ENCODE measurements at places on chromosomes 1 and 21. TPM values are rescaled to one million over a fixed set of nuclear protein-coding genes. Genes with fewer than 3 reads are reported as not detected.

GRCh38 chr1:193355626-193356025, 169.2 kb upstream of the B3GALT2 start:
- no peak for DNase-seq

The MAN1C1 gene
- 0.20 TPM for total RNA-seq

DNA sequence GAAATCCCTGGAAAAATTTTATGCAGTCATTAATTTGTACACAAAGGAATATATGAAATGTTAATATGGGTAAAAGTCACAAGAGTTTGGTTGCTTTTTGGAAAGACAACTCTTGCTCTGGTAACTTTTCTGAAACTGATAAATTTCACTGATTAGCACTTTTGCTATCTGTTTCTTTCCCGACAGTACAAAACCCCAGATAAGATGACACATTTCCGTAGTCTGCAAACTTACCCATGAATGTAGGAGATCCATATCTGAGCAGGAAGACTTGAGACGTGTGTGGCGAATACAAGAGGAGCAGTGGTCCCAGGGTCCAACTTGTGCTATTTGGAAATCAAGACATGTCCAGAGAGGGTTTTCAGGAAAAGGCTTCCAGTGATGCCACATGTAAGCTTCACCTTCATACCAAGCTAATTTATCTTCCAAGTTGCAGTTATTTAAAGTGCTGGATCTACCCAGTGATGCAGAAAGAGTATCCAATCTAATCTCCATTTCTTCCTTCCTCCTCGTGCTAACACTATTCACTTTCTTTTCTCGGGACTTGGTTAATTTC, 35.9 kb upstream of the SAMSN1 start:
- DNase-seq: no peak

DNA sequence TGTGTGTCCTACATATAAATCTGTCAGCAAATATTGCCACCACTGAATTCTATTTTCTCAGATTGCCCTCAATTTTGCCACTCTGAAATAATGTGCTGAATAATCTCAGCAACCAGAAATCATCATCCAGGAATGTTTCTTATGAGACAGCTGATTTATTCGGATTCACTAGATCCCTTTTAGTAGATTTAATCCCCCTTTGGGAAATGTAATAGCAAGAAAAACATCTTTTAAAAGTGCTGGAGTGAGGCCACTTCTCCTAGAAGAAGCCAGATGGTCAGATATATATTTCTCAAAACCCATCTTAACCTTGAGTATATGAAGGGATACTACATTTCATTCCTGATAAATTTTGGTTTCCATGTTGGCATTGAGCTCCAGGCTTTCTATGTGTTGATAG, 327.7 kb downstream of the SMYD3 start:
- no peak for DNase-seq

DNA sequence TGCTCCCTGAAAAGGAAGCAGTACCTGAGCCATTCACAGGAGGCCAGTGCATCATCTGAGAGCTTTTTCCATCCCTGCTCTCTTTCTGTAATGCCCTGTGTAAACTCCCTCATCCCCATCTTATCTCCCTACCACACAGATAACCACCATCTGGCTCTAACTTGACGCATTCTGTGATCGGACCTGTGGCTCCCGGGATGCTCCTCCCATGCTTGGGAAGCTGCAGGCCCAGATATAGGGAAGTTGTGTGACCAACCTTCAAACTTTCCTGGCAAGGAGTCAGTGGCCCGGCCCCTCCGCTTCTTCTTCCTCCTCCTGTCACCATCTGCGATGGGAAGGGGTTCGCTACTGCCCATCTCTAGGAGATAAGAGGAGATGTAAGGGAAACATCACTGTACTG, 21.1 kb downstream of the MKNK1 start:
- DNase-seq: no peak

DNA sequence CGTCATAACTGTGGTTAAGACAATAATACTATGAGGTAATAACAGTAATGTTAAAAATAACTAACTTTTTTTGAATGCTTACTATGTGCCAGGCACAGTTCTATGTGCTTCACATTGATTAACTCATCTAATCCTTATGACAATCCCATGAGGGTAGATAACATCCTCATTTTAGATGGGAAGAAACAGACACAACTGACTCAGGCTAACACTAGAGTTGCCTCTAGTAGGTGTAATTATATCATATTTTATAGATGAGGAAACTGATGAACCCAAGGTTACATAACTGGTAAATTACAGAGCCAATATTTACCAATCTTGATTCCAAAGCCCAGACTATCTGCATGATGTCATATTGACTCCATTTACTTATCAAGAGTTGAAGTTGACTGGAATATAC, 23.5 kb downstream of the SERPINC1 start:
- DNase-seq: no peak

The SLC44A5 gene
- total RNA-seq: 0.69 TPM

The ITLN2 gene
- total RNA-seq: not detected

DNA sequence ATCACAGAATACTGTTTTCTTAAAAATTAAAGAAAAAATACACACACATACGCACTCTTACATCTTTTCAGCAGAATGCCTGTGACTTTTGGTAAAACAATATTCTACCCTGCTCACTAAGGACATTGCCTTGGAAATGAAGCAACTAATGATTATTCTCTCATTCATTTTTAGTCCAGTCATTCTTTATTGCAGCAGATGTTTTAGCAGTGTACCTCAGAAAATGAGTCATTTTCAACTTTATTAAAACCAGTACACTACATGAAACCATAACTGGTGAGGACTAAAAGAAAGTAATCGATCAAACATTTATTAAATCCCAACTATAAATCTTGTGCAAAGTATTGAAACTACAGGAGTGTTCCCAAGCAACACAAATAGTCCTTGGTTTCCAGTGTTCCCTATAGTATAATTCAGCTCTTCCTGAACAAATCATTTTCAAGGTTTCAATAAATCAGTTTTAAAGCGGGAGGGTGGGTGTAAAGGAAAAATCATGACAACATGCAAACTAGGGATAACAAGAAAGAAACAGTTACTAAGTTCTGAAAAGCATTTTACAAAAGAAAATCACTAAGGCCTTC, 114.2 kb downstream of the ADGRL4 start:
- no peak for DNase-seq

The HES5 gene
- not detected for total RNA-seq

The CBR3 gene
- total RNA-seq: 4.7 TPM

GRCh38 chr1:229287267-229287666, 16.4 kb downstream of the RAB4A start:
- no peak for DNase-seq

DNA sequence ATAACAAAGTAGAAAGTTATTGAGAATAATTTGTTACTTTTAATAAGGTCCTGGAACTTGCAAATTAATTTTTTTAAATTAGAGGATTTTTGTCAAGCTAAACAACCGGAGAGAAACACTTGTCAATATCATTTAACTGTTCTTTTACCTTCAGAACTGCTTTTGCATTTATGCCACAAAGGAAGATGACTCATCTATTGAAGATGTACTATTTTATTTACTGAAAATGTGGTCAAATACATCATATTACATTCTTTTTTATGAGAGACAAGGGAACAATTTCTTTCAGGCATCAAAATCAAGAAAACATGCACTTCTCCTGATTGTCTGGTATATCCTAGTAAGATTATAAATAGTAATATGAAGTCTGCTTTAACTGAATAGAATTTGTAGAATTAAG, 558.2 kb upstream of the PRMT6 start:
- no peak for DNase-seq

DNA sequence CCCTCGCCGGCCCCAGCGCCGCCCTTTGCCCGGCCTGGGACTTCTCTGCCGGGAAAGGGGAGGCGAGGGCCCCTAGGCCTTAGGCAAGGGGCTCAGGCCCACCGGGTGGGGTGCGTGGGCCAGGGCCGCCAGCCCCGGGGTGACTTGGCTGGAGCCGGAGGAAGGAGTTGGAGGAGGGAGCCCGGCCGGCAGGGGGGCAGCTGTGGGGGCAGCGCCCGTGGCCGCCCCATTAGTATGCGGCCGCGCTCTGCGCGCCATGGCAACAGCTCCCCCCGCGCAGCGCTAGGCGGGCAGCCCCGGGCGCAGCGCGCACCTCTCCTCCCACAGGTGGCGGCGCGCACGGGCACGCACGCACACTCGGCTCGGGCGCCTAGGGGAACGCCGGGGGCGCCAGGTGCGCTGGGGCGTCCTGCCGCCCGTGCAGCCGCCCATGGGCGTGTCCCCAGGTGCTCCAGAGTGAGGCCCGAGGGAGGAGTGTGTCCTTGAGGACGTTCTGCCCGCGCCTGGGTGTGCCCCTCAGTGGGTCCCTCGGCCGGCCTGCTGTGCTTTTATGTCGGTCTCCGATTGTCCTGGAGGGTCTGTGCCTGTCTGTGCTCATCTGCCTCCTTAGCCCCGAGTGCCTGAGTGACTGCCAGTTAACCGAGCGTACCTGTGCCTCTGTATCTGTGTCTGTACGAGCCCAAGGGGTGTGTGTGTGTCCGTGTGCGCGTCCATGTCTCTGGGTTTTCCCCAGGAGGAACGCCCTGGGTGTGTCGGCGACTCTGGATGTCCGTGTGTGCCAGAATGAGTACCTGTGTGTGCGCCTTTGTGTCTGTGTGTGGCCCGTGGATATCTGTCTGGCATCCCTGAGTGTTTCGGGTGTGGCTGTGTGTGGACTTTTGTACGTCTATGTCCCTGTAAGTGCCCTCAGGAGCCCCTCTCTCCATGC, 38.2 kb upstream of the WASF2 start:
- DNase-seq: peak; percentile 67

GRCh38 chr1:41919764-41920397, 1.2 kb upstream of the HIVEP3 start:
- DNase-seq: no peak

DNA sequence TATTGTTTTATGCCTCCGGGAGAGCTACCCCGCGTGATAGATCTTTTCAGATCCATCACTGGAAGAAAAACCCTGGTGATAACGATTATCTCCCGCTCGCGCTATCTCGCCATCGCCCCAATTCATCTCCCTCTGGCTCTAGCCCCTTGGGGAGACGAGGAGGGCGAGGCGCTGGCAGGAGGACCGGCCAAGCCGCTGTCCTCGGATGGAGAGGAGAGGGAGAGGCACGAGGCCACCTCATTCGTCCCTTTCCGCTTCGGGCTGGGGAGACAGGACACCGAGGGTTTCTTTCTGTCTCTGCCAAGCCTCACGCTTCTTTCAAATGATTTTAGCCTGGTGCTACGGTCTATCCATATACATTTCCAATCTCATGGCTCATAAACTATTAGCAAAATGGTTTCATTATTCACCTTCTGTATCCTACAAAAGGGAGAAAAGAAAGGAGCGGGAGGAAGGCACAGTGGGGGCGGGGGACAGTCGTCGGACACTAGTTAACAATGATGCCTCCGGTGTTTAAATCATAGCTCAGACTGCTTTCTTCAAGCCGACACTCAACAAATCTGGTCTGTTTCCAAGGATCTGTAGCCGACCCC, 415.0 kb upstream of the ESRRG start:
- no peak for DNase-seq

GRCh38 chr1:46171871-46172270, 3.0 kb upstream of the TSPAN1 start:
- no peak for DNase-seq

DNA sequence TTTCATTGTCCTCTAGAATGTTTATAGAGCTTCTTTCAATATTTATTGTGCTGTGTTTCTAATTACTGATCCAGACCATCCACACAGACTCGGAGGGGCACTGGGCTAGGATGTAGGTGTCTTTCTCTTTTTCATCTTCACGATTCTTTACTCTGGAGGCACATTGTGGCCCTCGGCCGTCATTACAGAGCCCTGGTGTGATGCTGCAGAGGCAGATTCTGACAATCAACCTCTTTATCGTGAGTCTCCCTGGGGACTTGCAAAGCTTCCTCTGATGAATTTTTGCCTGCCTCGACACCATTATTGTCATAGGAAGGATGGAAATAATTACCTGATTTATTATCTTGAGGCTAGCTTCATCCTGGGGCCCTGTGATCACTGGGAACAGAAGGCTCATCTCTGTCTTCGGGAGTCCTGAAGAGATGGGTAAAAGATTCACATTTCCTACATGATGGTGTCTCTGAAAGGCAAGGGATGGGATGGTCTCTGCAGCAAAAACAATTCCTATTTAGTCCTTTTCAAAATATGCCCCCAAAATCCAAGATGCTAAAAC, 89.4 kb downstream of the SEC16B start:
- no peak for DNase-seq

- no peak for DNase-seq
Observed at GRCh38 chr1:153922076-153922971, 448 bp downstream of the GATAD2B start.

The SFN gene
- 0.22 TPM for total RNA-seq

The GPR3 gene
- total RNA-seq: not detected

- no peak for DNase-seq
Observed at GRCh38 chr1:211537253-211537652, 41.7 kb downstream of the SLC30A1 start.

DNA sequence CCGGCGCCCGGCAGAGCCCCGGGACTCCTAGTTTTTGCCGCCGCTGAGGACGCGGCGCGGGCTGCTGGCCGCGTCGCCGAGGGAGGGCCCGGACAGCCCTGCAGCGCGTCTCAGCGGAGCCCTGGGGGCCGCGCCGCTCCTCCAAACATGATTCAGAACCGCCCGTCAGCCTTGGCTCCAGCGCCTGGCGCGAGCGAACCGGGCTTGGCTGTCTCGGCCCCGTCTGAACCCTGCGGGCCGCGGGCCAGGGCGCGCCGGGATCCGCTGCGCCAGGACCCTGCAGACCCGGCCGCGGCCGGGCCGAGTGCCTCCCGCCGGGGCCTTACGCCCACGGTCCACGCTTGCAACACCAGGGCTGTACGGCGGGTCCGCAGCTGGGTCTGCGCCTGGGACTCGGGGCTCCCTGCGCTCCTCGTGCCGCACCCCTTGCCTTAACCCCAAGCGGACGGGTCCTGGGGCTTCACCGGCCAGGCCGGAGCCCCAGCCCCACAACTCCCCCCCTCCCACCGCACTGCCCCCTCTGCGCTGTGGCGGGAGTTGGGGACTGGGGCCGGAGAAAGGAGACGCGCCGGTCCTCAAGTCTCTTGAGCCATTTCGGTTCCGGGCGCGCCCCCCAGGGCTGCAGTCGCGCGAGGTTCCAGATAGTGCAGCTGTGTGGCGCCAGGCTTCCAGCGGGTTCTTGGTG, 48.4 kb upstream of the CD34 start:
- DNase-seq: peak; percentile 23

The FOXD3 gene
- not detected for total RNA-seq

DNA sequence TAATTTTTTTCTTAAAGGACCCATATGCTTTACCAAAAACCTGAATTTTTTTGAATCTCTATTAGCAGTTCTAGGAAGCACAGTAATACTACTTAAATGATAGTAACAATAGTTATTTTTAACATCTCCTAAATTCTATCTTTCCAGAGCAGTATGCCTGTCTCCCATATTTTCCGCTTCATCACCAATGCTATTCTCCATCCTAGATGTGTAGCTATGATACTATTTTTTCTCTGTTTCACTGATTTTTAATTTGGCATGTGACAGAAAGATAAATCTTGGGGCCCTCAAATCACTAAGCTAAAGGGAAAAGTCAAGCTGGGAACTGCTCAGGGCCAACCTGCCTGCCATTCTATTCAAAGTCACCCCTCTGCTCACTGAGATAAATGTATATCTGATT, 102.3 kb upstream of the HMCN1 start:
- DNase-seq: no peak
